Stimulated activated CD4-positive, alpha-beta T cell treated with anti-CD3 and anti-CD28 coated beads, Interleukin-1b, Interleukin-23, amount 100 ng/mL, for 24 hours (primary cell): ENCODE measurements at places on chromosomes 11 and 22.

- DNase-seq: no peak
Measured at GRCh38 chr11:113488931-113489351, 13.7 kb upstream of the DRD2 start.

DNA sequence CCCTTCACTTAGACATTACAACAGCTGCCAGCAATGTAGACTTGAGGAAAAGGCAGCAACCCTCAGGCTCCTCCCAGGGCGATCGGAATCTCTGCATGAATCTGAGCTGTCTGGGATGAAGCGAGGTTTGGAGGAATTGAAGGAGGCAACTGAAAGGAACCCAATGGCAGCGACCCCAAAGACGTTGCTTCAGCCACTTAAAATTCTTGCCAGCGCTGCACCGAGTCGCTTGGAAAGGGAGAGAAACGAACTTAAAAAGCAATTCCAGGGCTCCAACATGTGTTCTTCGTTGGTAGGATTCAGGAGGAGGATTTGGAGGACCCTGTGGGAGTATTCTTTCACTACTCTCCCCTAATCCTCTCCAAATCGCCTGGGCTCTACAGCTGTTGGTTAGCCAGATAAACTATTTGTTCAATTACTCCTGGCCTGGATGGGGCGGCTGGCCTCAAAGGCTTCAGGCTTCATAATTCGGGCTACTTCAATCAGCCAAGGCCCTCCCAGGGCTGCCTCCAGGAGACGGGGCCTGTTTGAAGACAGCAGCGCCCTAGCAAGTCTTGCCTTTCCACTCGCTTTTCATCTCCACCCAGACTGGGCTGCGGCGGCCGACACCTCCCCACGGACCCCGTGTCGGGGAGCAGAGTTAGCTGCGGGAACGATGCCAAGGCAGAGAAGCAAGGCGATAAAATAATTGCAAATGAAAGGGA lies 72.4 kb upstream of the TMEM45B start:
- no peak for DNase-seq

- no peak for DNase-seq
Measured at GRCh38 chr11:109668973-109669634, 247.1 kb downstream of the C11orf87 start.

GRCh38 chr11:100684101-100685065 lies 2.7 kb upstream of the ARHGAP42 start:
- no peak for DNase-seq

- DNase-seq: no peak
Measured at GRCh38 chr11:58622344-58622743, at the start of gene CNTF. Gene CNTF, plus strand, starts transcription at chr11:58622665. Its CDS starts 88 bp downstream, at chr11:58622753.

DNA sequence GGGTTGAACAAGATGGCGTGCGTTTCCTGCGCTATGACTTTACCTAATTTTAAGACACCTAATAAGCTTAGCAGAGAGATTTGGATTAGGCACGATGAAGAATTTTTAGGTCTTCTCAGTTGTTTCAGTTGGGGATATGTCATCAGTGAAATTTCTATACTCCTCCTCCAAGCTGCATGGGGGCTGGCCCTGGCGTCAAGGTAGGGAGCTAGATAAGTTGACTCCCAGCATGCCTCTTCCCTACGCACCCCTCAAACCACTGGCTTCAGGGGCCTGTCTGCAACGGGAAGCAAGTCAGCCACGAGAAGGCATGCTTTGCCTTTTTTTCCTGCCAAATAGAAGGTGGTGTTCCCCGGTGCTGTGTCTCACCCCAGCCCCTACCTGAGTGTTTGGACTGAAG lies 13.3 kb downstream of the DGAT2 start:
- DNase-seq: no peak

GRCh38 chr11:123536690-123537437 lies 106.8 kb downstream of the GRAMD1B start:
- no peak for DNase-seq

DNA sequence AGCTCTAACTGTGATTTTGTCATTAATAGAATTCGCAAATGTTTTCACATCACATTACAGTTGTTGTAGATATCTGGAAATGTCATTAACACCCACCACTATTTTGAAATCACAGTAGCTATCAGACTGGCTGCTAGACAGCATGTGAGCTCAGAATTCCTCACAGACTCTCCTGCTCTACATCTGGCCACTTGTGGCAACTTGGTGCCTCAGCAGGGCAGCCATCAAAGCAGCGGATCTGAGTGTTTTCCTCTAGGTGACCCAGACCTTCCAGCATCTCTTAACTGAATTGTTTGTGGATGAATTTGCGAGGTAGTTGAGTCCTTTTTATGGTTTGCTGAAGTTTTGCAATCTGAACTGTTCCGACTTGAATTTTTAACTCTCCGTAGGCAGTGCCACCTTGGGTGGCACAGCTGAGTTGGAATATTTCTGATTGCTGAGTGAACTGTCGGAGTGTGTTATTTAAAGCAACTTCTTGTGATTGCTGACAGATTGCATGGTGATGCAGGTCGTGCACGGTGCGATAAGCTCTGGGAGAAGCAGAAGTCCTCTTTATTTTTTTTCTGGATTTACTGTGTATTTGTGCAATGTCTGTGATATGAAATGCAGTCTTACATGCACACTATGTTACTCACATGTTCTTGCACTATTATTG lies 114.0 kb upstream of the PLET1 start:
- no peak for DNase-seq

DNA sequence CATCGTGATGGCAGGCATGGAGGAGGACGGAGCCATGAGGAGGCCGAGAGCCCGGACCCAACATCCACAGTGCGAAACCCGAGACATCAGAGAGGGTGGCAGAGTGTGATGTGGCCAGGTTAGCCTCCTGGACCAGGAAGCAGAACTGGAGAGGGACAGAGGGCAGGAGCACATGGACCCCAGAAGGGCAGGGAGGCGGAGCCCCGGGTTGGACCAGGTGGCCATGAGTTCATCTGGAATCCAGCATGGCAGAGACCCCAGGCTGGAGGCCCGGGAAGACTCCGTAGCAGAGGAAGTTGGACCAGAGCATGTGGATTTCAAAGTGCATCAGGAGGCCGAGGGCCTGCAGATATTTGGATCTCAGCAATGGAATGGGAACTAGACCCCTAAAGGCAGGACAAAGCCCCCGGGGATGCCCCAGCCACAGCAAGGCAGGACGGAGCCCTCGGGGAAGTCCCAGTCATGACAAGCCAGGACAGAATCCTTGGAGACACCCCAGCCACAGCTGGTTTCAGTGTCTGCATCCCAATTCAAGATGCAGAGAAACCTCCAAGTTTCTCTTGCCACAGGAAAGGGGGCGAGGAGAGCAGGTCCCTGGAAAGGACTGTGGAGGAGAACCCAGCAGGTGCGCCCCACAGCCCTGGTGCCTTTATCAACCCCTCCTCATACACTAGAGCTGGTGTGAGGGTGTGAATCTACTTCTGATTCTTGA lies 1393.4 kb downstream of the BRD1 start:
- no peak for DNase-seq

DNA sequence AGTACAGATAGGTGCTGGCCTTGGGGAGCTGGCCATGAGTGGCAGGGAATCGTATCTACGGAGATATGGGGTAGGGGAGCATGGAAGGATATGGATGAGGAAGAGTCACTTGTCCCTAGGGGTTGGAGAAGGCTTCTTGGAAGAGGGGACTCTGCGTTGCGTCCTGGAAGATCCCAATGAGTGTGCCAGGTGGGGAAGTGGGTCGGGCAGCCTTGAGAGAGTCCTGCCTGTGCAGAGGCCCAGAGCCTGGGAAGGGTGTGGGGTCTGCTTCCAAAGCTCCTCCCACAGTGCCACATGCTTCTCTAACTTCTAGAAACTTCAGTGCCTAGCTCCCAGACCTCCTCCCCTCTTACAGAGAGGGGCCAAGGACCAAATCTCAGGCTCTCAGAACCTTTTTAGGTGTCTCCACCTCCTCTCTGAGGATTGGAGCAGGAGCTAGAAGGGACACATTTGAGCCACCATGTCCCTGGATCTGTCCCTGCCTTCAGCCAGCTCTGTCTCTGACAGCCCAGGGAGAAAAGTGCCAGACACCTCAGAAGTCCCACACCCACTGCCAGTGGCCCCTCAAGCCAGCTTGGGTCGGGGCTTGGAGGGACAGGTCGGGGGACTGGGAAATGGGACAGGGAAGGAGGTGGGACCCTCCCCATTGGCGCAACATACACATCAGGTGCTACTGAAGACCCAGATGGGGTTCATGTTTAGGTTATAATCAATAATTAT lies 11.0 kb downstream of the RHBDD3 start:
- no peak for DNase-seq

DNA sequence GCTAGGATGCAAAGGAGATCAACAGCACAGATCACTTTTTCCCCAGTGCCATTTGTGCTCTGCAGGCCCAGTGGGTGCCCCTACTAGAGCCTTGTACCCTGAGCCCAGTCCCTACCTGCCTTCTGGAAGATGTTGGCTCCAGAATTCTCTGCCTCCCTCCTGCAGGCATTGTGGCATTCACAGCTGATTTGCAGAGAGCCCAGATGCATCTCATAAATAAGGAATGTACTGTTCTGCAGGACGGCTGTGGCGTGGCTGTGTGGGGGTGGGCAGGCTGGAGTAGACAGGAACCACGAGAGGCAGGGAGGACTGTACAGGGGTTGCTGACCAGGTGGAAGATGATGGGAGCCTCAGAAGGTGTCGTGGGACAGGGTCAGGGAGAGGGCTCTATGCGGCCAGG lies 11.2 kb upstream of the MIAT start:
- no peak for DNase-seq

GRCh38 chr11:13376838-13377237 lies 86.2 kb downstream of the BTBD10 start:
- no peak for DNase-seq

DNA sequence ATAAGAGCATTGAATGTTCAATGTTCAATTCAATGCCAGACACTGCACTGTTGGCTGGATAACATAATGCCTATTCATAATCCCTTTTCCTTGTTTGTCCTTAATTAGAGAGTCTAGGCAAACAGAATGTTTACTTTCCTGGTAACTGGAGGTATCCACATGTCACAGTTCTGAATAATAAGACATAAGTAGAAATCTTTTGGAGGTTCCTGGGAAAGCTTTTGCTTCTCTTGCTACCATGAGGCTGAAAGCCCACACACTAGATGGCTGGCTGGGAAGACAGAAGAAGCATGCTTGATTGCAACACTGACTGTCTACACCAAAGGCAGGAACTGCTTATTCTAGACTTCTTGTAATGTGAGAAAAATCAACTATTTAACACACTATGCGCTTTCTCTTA lies 79.5 kb downstream of the GAB2 start:
- DNase-seq: no peak

DNA sequence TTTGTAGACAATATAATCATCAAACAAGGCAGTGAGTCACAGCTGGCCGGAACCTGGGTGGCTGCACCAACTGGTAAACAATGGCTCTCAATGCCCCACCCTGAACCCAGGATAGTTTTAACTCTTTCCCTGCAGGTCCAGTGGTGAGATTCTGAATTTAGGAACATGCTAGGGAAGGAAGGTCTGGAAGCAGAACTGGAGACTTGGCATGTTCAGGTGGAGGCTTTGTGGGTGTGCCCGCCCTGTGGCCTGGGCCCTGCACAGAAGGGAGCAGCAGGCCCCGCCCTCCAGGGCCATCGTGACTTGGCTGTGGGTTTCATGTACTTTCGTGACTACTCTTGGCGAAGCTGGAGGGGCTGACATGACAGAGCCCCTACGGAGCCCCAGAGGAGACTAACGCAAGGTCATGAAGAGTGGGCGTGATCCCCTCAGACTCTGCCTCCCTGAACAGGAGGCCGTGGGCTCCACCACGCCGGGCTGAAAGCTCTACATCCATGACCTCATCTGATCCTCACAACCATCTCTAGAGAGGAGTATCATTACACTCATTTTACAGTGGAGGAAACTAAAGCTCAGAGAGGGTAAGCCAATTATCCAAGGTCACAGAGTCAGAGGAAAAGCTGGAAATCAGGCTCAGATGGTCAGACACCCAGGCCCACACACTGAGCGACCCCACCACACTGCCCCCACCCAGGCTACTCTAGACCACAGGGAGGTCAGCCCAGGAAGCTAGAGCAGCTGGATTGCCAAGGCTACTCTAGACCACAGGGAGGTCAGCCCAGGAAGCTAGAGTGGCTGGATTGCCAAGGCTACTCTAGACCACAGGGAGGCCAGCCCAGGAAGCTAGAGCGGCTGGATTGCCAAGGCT lies 27.3 kb downstream of the MAFF start:
- DNase-seq: no peak

DNA sequence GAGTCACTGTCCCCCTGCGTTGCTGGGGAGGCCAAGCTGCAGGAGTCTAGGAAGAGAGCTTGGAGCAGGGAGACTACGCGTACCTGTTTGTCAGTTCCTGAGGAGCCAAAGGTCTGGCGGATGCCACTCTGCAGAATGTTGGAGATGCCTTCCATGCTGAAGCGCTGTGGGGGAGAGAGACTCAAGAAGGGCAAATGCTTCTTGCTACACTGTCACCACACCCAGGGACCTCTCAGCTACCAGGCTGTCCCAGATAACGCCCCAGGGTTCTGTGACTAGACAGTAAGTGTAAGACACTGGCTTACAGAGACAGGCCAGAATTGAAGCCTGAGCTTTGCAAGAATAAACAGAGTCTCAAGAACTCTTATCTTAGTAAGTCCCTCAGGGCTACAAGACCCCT lies 42.0 kb downstream of the FEZ1 start:
- DNase-seq: no peak

DNA sequence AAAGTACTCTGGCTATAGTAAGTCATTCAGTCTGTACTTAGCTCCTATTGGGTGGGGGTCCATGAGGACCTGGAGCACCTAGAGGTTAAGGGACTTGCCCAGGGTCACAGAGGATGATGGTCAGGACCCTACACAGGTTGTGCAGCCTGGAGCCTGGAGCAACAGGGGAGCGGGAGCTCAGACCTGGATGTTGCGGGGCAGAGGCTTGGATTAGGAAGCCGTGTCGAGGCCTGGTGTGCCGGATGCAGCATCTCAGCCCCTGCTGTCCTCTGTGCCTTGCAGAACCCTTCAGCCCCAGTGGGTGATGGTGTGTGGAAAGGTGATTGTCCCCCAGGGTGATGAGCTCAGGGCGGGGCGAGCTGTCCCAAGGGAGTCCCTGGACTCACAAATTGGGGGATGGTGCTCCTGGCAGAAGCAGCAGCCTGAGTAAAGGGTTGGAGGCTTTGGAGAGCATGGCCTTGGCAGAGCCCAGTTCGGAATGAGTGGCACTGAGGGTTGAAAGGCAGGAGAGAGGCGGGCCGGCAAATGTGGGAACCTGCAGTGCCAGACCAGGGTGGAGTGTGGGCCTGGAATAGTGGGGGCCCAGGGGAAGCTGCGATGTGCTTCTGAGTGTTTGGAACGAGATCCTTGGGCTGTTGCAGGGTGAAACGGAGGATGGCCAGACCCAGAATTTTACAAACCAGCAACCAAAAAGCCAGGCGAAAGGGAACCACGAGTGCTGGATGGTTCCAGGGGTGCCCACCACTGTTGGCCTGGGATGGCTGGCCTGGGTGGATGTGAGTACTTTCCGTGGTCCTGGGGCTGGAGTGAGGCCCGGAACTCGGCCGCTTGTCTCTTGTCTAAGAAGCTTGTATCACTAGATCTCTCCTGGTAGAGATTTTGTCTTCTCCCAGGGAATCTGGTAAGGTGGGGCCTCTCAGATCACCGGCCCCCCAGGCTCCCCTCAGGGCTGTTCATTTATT lies 2.9 kb downstream of the TPCN2 start:
- no peak for DNase-seq

GRCh38 chr11:1478544-1478943 lies 8.0 kb downstream of the MOB2 start:
- DNase-seq: no peak

GRCh38 chr11:44982496-44983062 lies 31.9 kb upstream of the TP53I11 start:
- DNase-seq: no peak

- DNase-seq: no peak
Measured at GRCh38 chr11:79083352-79083751, 357.5 kb downstream of the TENM4 start.

- DNase-seq: no peak
Measured at GRCh38 chr22:37369483-37369882, 57.8 kb downstream of the ELFN2 start.
